DND-41 (cell line): ENCODE measurements at places on chromosomes 3 and 15.

- no peak for DNase-seq
- H3K4me3 ChIP-seq, result peak overlapping the region; percentile 35; the same call in 1 of the 2 replicates
- peak overlapping the region; percentile 72 for H3K27ac ChIP-seq
Measured at GRCh38 chr3:32392536-32393302, 1.1 kb downstream of the CMTM7 start.

GRCh38 chr3:23402728-23403492 lies 199.8 kb downstream of the UBE2E2 start:
- no peak overlapping the region for H3K4me3 ChIP-seq
- no peak overlapping the region for H3K27ac ChIP-seq
- peak; percentile 56 for DNase-seq
- peaks cover 11% of the 10 kb centered on the region; the same call in 1 of the 2 replicates for H3K4me1 ChIP-seq
- no peaks in the 10 kb centered on the region for H3K36me3 ChIP-seq
- no peaks in the 10 kb centered on the region for H3K27me3 ChIP-seq

DNA sequence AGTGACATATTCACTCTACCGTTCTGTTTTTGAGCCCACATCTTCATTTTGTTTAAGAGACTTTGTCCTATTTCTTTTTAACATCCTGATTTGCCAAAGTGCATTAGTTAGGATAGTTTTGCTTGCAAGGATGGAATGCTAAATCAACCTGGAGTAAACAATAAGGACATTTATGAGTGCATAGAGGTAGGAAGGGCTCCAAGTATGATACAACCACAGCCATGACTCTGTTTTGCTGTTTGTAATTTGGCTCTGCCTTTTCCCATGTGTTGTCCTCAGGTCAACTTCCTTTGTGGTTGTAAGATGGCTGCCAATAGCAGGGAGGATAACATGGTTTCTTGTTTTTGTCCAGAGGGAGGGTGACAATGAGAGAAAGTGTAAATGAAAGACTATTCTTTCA lies 66.4 kb upstream of the GOLIM4 start:
- H3K36me3 ChIP-seq, result no peaks in the 10 kb centered on the region
- H3K27me3 ChIP-seq, result no peaks in the 10 kb centered on the region
- H3K4me1 ChIP-seq, result no peaks in the 10 kb centered on the region
- no peak overlapping the region for H3K4me3 ChIP-seq
- no peak for DNase-seq
- H3K27ac ChIP-seq, result no peak overlapping the region

GRCh38 chr15:61441891-61442290 lies 212.8 kb upstream of the RORA start:
- H3K4me1 ChIP-seq, result no peaks in the 10 kb centered on the region
- no peak overlapping the region for H3K27ac ChIP-seq
- H3K4me3 ChIP-seq, result no peak overlapping the region
- no peaks in the 10 kb centered on the region for H3K27me3 ChIP-seq
- no peaks in the 10 kb centered on the region for H3K36me3 ChIP-seq

GRCh38 chr3:43996379-43997301 lies 245.0 kb upstream of the TOPAZ1 start:
- H3K36me3 ChIP-seq, result no peaks in the 10 kb centered on the region
- no peaks in the 10 kb centered on the region for H3K4me1 ChIP-seq
- H3K27me3 ChIP-seq, result no peaks in the 10 kb centered on the region

- H3K27ac ChIP-seq, result no peak overlapping the region
- no peak for DNase-seq
- peaks cover 4% of the 10 kb centered on the region for H3K27me3 ChIP-seq
- no peaks in the 10 kb centered on the region for H3K36me3 ChIP-seq
Measured at GRCh38 chr15:60373327-60373726, 24.5 kb downstream of the ANXA2 start.

DNA sequence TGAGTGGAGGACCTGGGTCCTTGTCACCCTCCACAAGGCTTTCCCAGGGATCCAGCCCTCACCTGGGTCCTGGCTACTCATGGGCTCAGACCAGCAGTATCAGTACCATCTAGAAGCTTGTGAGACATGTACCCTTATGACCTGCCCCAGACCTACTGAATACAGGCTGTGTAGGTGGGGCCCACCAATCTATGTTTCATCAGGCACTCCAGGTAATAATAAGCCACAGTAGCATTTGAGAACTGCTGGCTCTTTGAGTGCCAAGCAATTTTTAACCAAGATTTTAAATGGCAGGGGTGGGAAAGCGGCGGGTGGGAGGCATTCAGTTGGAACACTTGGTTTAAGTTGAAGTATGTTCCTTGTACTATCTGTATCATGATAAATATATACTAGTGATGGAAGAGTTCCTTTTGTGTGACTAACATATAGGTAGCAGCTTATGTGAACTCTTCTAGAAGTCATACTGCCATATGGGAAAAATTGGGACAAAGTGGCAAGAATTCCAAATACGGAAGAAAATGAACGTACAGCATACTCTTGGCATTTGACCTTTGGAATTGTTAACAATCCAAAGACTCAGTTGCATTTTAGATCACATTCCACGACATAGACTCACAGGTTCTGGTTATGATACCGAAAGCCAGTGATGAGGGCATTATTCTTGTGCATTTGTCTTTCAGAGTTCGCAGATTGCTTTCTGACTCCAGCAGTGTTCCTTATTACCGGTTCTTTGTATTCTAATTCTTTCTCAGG lies 190.4 kb downstream of the GHSR start:
- H3K36me3 ChIP-seq, result no peaks in the 10 kb centered on the region
- no peaks in the 10 kb centered on the region for H3K27me3 ChIP-seq
- H3K4me3 ChIP-seq, result no peak overlapping the region
- no peak for DNase-seq
- H3K4me1 ChIP-seq, result no peaks in the 10 kb centered on the region

- no peaks in the 10 kb centered on the region for H3K4me1 ChIP-seq
- no peak overlapping the region for H3K4me3 ChIP-seq
- no peaks in the 10 kb centered on the region for H3K36me3 ChIP-seq
- DNase-seq, result no peak
- no peak overlapping the region for H3K27ac ChIP-seq
Measured at GRCh38 chr3:124397088-124397487, 333.2 kb upstream of the UMPS start.

- H3K27ac ChIP-seq, result no peak overlapping the region
- H3K27me3 ChIP-seq, result no peaks in the 10 kb centered on the region
- DNase-seq, result no peak
- H3K36me3 ChIP-seq, result no peaks in the 10 kb centered on the region
Measured at GRCh38 chr3:29263476-29263875, 17.4 kb upstream of the RBMS3 start.

DNA sequence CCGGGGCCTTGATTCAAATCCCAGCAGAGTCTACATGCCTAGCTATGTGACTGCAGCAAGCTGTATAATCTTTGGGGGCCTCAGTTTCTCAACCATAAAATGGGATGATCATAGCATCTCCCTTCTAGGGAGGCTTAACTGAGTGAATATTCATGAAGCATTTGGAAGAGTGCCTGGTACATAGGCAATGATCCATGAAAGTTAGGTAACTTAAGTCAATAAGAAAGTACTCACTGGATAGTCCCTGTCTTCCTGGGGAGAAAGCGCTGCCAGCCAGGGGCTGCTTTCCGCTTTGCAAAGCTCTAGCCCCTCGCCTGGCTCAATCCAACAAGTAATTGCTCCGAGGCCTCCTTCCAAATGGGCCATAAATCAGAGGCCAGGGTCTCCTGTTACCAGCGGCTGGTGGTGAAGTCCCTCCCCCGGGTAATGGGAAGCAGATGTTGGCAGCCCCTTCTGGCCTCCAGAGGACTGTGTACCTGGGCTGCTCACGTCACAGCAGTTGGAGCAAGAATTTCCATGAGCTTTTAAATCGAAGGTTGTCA lies 521.9 kb upstream of the PROK2 start:
- no peaks in the 10 kb centered on the region for H3K4me1 ChIP-seq
- H3K36me3 ChIP-seq, result no peaks in the 10 kb centered on the region
- H3K27ac ChIP-seq, result no peak overlapping the region
- H3K4me3 ChIP-seq, result no peak overlapping the region
- H3K27me3 ChIP-seq, result no peaks in the 10 kb centered on the region
- DNase-seq, result no peak

DNA sequence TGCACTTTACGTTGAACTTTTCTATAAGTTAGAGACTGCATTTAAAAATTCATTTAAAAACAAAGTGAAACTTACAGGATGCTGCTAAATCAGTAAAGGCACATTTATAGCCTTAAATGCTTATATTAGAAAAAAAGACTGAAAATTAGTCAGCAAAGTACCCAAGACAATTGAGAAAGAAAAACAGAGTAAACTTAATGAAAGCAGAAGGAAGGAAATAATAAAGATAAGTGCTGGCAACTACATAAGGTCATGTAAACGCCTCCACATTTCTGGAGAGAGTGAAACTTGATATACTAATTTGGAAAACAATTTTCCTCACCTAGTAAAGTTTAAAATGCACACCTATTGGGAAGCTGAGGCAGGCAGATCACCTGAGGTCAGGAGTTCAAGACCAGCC lies 58.2 kb upstream of the ACAN start:
- H3K36me3 ChIP-seq, result no peaks in the 10 kb centered on the region
- peaks cover 3% of the 10 kb centered on the region for H3K27me3 ChIP-seq
- no peaks in the 10 kb centered on the region for H3K4me1 ChIP-seq
- DNase-seq, result no peak

- no peak overlapping the region for H3K27ac ChIP-seq
- no peaks in the 10 kb centered on the region for H3K36me3 ChIP-seq
- no peaks in the 10 kb centered on the region for H3K27me3 ChIP-seq
Measured at GRCh38 chr3:151276687-151277042, 1.7 kb downstream of the P2RY14 start.

DNA sequence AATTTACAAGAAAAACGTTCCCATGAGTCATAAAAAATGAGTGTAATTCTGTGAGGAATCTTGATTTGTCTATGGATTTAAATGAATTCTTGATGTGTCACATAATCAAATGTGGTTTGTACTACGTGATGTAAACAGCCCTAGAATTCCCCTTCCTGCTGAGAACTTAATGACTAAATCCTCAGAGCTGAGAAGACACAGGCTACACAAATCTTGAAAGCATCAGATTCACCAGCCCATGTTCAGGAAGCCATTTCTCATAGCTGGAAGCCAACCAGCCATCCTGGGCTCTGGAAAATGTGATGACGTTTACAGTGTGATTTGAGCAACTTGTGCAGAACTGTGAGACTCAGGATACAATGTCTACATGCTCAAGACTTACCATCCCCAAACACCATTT lies 193.7 kb upstream of the MME start:
- H3K36me3 ChIP-seq, result no peaks in the 10 kb centered on the region
- no peak overlapping the region; the same call in 1 of the 2 replicates for H3K27ac ChIP-seq
- no peaks in the 10 kb centered on the region for H3K27me3 ChIP-seq
- DNase-seq, result no peak

DNA sequence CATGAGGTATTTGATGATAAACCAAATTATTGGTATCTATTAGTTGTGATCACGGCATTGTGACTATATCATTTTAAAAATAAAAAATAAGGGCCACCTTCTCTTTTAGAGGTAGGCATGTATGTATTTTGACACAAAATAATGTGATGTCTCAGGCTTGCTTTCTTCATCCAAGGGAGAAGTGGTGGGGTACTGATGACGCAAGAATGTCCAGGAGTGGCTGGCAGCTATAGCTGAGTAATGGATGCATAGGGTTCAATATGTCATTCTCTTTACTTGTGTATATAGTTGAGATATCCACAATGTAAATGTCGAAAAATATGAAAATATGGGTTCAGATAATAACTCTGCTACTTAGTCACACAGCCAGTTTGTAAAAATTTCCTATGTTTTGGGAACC lies 46.8 kb upstream of the NSMCE3 start:
- H3K4me3 ChIP-seq, result no peak overlapping the region
- no peaks in the 10 kb centered on the region for H3K27me3 ChIP-seq
- H3K36me3 ChIP-seq, result no peaks in the 10 kb centered on the region
- no peak for DNase-seq

DNA sequence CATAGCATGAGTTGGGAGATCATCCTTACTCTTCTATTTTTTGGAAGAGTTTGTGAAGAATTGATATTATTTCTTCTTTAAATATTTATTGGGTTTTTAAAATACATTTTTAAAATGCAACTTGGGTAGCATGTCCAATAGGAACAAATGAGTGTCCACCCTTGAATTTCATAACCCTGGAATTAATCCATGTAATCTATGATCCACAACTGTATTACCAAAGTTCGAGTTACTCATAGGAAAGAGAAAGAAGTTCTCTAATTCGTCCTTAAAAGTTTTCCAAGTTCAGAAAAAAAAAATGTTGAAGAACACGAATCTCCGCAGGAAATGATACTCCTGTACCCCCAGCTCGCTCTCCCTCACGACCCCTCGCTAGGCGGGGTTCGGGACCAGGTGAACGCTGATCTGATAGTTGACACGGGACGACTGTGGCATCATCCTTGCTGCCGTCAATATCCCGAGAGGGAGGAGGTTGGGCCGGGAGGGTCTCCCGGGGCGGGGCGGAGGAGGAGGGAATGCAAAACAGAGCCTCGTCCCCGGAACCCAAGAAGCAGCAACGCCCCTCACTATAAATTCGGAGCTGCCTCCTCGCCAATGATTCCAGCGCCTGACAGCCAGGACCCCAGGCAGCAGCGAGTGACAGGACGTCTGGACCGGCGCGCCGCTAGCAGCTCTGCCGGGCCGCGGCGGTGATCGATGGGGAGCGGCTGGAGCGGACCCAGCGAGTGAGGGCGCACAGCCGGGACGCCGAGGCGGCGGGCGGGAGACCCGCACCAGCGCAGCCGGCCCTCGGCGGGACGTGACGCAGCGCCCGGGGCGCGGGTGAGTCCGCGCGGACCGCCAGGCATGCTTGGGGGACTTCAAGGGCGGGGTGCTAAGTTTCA lies at the start of gene AGTR1:
AGTR1 (plus strand) TSS at position 598 of the 884 bp plus-strand sequence. CDS start 43,133 bp downstream, outside the sequence.
- no peak for DNase-seq
- no peaks in the 10 kb centered on the region for H3K27me3 ChIP-seq
- H3K27ac ChIP-seq, result no peak within 1 kb of the TSS
- no peaks in the 10 kb centered on the region for H3K4me1 ChIP-seq
- H3K36me3 ChIP-seq, result no peaks in the 10 kb centered on the region

GRCh38 chr3:106006001-106006400 lies 137.2 kb upstream of the CBLB start:
- H3K4me3 ChIP-seq, result no peak overlapping the region
- no peaks in the 10 kb centered on the region for H3K4me1 ChIP-seq
- no peak for DNase-seq
- no peaks in the 10 kb centered on the region for H3K36me3 ChIP-seq

DNA sequence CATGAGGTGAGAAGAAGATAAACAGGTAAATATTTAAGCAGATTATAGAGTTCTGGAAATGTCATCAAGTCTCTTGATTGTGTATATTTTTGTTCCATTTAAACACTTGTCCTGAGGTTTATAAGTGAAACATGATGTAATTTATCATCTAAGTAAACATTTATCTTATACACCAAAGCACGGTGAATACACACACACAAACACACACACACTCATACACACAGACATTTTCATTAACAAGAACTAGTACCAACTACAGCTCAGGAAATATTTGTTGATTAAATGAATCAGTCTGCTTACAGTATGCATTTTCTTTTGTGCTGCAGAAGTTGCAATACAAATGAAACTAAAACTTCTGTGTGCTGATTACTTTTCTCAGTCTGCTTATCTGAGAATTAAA lies 357.3 kb downstream of the ZBTB20 start:
- H3K36me3 ChIP-seq, result no peaks in the 10 kb centered on the region
- H3K4me3 ChIP-seq, result no peak overlapping the region
- DNase-seq, result no peak
- no peaks in the 10 kb centered on the region for H3K4me1 ChIP-seq
- H3K27ac ChIP-seq, result no peak overlapping the region

- H3K4me1 ChIP-seq, result peaks cover 59% of the 10 kb centered on the region
- no peak overlapping the region for H3K27ac ChIP-seq
- no peak for DNase-seq
- H3K4me3 ChIP-seq, result no peak overlapping the region
- peaks cover 12% of the 10 kb centered on the region for H3K27me3 ChIP-seq
- H3K36me3 ChIP-seq, result peaks cover 22% of the 10 kb centered on the region
Measured at GRCh38 chr3:49807431-49808114, 4.5 kb downstream of the INKA1 start.

GRCh38 chr3:146142757-146143156 lies 18.2 kb downstream of the PLOD2 start:
- no peaks in the 10 kb centered on the region for H3K4me1 ChIP-seq
- DNase-seq, result no peak
- H3K4me3 ChIP-seq, result no peak overlapping the region
- H3K27me3 ChIP-seq, result no peaks in the 10 kb centered on the region
- no peaks in the 10 kb centered on the region for H3K36me3 ChIP-seq
